ENCODE measurements at places on chromosomes 5 and 9.

DNA sequence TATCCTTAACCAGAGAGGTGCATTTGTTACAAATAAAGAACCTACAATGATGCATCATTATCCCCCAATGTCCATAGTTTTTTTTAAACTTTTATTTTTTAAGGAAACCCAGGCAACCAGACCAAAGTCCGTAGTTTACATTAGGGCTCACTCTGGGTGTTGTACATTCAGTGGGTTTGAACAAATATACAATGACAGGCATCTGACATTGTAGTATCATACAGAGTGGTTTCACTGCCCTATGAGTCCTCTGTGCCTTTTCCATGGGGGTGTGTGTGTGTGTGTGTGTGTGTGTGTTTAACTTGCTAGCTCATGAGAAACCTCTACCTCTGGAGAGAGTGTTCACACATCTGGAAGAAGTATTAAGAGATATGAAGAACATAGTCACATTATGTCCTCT lies 141.5 kb downstream of the KDM4C start:
- peaks cover 45% of the 10 kb centered on the region for H3K4me1 ChIP-seq
- no peaks in the 10 kb centered on the region for H3K27me3 ChIP-seq
- peaks cover 39% of the 10 kb centered on the region for H3K36me3 ChIP-seq
- H3K4me3 ChIP-seq: no peak overlapping the region

DNA sequence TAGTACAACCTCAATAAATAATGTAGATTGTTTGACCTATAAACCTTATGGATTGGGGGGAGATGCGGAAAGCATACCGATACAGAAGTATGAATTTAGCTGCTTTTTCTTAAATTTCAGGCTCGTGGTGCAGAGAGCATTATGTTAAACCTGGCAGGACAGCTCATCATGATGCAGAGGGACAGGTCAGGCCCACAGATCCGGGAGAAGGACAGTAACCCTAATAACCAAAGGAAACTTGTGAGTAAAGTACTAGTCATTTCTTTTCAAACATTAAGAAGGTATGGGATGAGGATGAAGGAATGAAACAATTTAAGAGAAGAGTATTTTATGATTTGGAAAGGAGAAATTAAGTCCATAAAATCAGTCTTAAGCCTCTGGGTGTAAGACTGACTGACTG lies 70.5 kb downstream of the ERMP1 start:
- H3K4me1 ChIP-seq: peaks cover 12% of the 10 kb centered on the region
- no peak overlapping the region for H3K27ac ChIP-seq
- peaks cover 61% of the 10 kb centered on the region for H3K36me3 ChIP-seq
- no peak overlapping the region for H3K4me3 ChIP-seq
- DNase-seq: no peak
- H3K27me3 ChIP-seq: no peaks in the 10 kb centered on the region

DNA sequence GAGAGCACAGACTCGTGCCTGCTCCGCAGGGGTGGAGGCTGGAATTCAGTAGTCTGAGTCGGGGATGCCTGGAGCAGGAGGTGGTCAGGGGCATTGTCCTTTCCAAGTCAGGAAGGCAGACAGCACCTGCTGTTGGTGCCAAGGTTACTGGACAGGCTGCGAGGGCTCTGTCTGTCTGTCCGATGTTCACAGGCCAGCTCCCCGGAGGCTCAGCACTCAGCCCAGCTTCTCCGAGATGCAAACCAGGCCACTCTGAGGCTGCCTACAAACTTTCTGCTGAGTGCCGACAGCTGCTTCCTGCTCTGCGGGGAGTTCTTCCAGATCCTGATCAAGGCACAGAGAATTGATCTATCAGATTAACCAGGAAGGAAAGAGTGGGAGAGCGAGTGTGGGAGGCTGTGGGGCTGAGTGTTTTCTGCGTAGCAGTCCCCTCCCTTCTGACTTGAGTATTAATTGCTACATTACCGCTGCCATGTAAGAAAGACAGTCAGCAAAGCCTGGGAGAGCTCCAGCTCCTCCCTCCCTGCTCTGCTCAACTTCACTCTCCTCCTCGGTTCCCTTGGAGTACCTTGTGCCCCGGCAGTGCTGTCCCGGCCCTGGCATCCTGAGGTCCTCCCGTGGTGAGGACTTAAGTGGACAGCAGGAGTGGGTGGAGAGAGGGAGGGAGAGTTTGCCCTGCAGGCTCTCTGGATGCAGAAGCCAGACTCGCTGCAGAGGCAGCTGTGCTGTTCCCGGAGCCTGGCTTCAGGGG lies 36.0 kb downstream of the KCNMB1 start:
- DNase-seq: no peak
- H3K27ac ChIP-seq: no peak overlapping the region
- no peak overlapping the region for H3K4me3 ChIP-seq
- H3K27me3 ChIP-seq: peaks cover 26% of the 10 kb centered on the region
- peaks cover 4% of the 10 kb centered on the region for H3K4me1 ChIP-seq

DNA sequence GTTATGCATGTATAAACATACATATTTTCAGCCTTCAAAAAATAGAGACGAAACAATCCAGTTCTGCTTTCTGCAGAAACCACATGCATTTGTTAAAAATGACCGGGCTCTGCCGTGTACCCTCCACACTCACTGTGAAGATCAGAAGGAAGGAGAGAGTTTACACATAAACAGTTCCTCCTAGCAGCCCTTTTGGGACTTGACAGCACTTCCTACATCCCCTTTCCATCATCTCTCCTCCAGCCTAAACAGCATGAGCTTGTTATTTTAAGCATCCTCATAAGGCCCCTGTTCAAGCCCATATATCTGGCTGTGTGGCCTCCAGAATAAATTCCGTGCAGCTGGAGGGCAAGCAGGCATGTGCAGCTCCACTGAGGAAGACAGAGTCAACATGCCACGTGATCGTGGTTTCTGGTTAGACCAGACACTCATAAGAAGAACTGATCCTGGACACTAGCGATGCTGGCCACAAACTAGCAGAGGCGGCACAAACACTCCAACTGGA lies 42.2 kb downstream of the NIPAL4 start:
- no peak for DNase-seq
- H3K4me3 ChIP-seq: no peak overlapping the region
- no peaks in the 10 kb centered on the region for H3K27me3 ChIP-seq
- peaks cover 25% of the 10 kb centered on the region for H3K4me1 ChIP-seq
- peaks cover 33% of the 10 kb centered on the region for H3K36me3 ChIP-seq

DNA sequence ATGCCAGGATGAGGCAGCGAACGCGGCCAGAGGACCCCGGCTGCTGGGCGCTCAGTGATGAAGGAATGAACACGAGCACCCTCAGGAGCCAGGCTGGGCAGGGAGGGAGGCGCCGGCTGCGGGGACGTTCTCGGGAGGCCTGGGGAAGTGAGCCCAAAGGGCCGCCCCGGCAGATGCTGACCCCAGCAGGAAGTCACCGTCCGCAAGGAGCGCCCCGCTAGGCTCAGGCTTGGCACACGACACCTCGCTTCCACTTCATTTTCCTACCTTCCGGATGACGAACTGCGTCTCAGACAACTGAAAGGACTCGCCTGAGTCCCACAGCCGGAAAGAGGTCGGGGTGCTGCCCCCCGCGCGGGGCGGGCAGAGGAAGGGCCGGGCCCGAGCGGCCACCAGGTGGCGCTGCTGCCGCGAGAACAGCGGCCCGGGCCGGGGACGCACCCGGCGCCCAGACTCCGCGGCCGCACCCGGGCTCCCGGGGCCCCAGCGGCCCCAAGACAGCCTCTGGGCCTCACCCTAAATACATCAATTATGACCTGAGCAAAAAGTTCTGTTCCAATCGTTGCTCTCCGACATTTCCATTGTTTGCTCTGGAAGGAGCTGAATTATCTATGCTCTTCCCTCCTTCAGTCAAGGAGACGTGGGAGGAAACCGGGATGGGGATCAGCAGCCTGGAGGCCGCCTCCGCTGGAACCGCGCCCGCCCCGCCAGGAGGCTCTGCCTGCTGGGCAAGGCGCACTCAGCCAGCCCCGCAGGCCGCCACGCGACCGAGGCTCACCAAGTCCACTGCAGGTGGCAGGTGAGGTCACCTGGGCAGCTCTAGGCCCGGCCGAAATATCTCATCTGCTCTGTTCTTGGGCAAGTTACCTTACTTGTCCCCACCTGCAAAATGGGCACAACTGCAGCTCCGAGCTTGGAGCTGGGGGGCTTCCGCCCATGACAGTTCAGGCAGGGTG lies 107.0 kb downstream of the ZNF354C start:
- H3K27ac ChIP-seq: no peak overlapping the region
- H3K36me3 ChIP-seq: no peaks in the 10 kb centered on the region
- H3K4me3 ChIP-seq: peak overlapping the region; percentile 71
- peak; percentile 85 for DNase-seq
- H3K27me3 ChIP-seq: peaks cover 3% of the 10 kb centered on the region
- H3K4me1 ChIP-seq: no peaks in the 10 kb centered on the region

Measured in activated naive CD8-positive, alpha-beta T cell treated with anti-CD3 and anti-CD28 coated beads, Interleukin-2, amount 10 ng/mL, durations not matched to agents 7 days and 5 days (primary cell).